A549 treated with CpdA at 1 μM for 4 hours (cell line): ENCODE measurements at places on chromosomes 6 and 20. TPM values are rescaled to one million over a fixed set of nuclear protein-coding genes. Genes with fewer than 3 reads are reported as not detected.

The FAM184A gene
- total RNA-seq: 0.05 TPM in 1 of 5 replicates, not detected in the others

The GGTLC1 gene
- total RNA-seq: not detected in 5 replicates

The KIF6 gene
- total RNA-seq: 0.17 to 0.48 TPM (median 0.22 TPM) in 5 replicates

The MUC21 gene
- total RNA-seq: not detected in 5 replicates

The CCN6 gene
- total RNA-seq: not detected in 5 replicates
